ENCODE measurements at places on chromosomes 5 and 9.

DNA sequence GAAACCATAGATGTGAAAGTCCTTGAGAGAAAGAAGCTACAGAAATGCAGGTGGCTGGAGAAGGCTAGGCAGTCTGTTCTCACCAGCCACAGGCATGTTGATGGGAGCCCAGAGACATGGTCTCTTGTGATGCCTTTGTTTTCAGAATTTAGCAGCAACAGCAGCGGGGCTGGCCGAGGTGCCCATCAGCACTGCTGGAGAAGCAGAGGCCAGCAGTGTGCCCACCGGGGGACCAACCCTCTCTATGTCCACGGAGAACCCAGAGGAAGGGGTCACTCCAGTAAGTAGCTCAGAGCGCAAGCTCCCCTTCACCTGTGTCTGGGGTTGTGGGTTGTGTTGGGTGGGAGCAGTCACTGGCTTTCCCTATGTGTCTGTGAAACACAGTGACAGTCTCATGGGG, 59.6 kb downstream of the COL15A1 start:
- no peak for DNase-seq

DNA sequence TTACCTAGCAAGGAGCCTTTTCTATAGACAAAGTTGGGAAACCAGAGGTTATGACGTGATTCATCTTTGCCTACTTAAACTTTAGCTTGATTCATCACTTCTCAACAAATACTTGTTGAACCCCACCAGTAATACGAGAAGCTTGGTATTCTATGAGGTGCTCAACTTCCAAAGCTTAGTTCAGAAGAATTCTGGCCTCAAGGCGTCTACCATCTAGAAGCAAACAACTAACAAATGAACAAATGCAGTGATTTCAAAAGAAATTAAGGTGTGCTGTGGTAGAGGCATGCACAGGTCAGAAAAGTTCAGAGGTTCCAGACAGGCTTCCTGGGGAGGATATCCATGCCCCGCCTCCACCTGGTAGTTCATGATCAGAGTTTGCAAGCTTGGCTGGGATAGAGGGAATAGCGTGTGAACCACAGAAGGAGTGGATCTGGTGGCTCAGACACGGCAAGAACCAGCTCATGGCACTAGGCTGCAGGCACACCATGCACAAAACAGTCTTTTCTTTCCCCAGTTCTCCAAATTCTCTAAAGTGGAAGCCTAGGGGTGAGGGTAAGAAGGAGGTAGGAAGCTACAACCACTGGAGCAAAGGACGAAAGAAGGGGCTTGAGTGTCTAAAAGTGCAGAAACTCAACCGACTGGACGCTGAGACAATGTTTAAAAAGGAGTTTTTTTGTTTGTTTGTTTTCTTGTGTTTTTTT, 473.0 kb downstream of the RAB3C start:
- no peak for DNase-seq

DNA sequence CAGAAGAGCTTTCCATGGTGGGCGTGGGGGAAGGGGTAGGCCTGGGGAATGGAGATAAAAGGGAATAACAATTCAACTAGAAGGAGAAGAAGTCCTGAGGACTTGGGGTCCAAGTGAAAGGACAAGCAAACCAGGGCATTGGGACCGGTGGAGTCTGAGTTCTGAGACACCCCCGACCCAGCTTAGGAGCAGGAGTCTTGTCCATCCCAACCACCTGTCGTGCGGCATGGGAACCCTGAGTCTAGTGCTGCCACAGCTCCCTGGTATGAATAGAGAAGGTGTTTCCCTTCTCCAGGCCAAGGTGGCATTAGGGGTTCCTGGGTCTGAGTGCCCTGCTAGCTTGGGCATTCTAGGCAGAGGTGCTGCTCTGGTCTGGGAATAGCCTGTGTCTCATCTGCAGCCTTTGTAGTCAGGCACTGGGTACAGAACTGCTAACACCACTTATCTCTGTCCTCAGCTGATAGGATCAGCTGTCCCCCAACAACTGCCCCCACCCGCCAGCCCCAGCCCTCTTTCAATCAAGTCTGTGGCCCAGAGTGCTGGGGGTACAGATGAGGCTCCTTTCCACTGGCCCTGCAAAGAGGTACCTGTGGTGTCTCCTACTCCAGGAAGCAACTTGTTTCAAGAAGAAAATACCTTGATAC, 9.9 kb downstream of the HNRNPAB start:
- no peak for DNase-seq

DNA sequence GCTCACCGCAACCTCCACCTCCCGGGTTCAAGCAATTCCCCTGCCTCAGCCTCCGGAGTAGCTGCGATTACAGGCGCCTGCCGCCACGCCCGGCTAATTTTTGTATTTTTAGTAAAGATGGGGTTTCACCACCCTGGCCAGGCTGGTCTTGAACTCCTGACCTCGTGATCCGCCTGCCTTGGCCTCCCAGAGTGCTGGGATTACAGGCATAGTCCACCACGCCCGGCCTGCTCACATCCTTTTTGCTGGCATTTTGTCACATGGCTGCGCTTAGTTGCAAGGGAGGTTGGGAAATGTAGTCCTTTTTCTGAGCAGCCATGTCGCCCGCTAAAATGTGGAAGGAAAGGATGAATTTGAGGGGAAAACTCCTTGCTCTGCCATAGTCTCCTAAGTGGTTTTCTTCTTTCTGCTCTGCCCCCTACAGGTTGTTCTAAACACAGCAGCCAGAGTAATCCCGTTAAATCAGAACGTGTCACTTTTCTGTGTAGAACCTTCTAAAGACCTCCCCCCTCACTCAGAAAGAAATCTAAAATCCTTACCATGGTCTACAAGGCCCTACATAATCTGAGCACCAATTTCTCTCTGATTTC, 57.8 kb upstream of the HSPA9 start:
- no peak for DNase-seq

DNA sequence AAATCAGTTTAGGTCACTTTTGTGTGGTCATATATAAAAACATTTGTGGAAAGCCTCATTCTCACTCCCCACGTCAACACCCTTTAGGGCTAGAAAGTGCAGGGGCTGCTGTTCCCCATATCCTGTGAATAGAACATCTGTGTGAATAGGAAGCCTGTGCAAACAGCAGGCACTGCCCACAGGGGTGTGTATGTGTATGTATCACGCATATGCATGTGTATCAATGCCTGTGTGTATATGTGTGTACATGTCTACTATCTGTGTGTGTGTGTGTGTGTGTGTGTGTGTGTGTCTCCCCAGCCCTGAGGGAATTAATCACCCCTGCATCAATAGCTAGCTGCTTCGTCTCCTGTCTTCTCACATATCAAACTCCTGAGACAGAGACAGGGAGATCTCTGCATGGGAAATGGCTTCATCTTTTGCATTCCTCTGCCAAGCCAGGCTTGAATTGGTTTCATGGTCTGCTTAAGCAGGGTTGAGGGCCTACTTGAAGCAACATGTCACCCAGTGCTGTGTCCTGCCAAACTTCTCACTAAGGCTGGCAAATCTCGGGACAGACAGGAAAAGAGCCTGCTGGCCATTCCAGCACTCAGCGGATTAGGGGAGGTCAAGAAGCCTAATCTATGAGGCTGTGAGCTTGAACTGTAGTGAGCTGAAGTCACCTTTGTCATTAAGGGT, 265.8 kb downstream of the ADAMTSL1 start:
- DNase-seq = no peak

- DNase-seq = no peak
These were observed 18.1 kb upstream of the MTX3 start for GRCh38 chr5:80008995-80009765.

DNA sequence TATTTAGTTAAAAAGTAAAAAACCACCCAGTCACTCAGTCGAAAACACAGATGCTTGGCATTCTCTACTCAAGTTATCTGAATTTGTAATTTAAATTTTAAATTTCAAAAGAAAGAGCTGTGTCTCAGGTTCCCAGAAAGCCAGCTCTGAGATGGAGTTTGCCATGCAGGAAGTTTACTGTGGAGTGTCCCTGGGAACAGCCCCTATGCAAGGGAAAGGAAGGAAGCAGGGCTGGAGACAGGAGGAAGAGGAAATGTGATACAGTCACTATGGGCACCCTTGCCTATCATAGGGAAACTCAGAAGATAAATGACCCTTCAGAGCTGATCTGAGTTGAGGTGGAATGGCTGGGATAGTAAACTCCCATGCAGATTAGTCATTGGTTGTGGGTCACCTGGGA, 408.8 kb upstream of the ACTBL2 start:
- DNase-seq = no peak

Measured in NCI-H2029 treated with DMSO at 0.1 percent for 48 hours (cell line).